ENCODE measurements at places on chromosomes 1 and 21.

DNA sequence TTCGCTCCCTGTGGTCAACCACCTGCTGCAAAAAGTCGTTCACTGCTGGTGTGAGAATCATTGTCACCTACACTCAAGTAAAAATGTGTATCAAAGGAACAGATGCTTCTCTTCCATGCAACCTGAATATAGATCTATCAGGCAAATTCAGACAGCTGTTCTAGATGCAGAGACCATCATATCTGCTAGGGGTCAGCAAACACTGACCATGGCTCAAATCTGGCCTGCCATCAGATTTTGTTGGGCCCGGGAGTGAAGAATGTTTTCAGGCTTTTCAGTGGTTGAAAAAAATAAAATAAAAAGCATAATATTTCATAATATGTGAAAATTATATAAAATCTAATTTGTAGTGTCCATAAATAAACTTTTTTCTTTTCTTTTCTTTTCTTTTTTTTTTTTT, 199.6 kb downstream of the RGS7 start:
- DNase-seq, result no peak

GRCh38 chr1:53871221-53871620, 18.4 kb downstream of the YIPF1 start:
- DNase-seq, result no peak

GRCh38 chr1:231332761-231333160, 4.9 kb downstream of the EXOC8 start:
- DNase-seq, result no peak

- DNase-seq, result no peak
Measured at GRCh38 chr1:150928286-150928685, 2.1 kb downstream of the SETDB1 start.

GRCh38 chr1:100107696-100108095, 25.0 kb downstream of the SASS6 start:
- DNase-seq, result no peak

GRCh38 chr1:23836037-23836436, 10.8 kb upstream of the HMGCL start:
- DNase-seq, result no peak

DNA sequence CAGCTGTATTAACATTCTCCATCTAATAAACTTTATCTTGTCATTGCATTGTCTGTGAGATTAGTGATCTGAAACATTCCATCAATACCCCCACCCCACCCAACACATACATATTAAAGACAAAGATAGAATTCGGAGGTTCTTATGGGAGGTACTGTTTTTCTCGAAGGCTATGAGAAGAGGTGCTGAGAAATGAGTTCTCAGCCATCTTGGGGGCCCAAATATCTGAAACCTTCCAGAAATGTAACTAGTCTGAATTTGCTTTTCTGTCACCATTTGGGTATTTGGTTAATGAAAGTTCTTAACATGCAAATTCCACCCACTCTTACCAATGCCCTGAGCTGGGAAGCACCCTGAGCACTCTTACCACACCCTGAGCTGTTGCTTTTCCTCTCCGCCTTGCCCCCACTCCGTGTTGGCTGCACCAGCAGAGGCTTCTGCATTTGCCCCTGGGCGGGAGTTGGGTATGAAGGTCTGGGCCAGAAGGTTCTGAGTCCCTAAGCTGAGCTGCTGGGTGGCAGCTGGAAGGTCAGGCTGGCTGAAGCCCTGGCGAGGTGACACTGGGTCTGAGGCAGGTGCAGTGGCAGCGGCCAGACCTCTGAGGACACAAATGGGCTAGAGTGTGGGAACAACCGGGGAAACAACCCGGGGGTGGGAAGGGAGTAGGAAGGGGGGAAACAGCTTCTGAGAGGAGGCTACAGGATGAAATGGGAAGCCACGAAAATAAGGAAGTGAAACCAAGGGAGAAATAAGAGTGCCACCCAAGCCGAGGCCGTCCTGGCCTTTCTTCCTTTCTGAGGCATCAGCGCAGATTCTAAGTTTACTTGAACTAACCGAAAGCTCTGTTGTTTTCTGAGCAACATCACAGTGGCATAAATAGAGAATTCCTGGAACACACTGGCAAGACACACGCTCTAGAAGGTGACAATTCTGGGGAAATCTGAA, 26.3 kb upstream of the IER5 start:
- no peak for DNase-seq

DNA sequence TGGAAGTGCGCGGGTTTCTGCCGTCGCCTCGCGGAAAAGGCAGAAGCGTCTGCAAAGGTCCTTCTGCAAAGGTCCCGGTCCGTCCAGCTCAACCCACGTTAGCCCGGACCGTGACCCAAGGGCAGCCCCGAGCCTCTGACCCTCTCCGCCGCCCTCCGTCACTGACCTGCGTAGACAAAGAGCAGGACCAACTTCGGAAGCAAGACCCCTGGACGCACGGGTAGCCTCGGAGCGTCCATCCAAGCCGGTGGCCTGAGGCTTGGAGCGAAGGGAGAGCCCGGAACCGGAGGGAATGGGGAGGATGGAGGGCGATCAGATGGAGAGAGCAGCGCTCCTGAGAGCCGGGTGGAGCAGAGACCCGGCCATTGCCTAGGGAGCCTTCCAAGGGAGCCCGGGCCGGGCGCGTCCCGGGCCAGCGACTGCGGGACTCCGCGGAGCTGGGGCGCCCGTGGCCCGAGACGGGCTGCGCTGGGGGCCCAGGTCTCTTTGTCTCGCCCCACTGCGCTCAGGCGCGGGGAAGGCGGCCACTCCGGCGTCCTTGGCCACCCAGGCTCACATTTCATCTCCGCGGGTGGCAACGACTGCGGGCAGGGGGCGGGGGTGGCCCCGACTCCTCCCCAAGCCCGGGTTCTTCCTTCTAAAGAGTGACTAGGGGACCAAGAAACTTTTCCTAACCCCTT, at the start of gene CYYR1:
Gene CYYR1, minus strand, starts transcription at position 585 of the 680 bp plus-strand sequence. Its CDS starts 346 bp downstream, at position 239.
- no peak for DNase-seq

DNA sequence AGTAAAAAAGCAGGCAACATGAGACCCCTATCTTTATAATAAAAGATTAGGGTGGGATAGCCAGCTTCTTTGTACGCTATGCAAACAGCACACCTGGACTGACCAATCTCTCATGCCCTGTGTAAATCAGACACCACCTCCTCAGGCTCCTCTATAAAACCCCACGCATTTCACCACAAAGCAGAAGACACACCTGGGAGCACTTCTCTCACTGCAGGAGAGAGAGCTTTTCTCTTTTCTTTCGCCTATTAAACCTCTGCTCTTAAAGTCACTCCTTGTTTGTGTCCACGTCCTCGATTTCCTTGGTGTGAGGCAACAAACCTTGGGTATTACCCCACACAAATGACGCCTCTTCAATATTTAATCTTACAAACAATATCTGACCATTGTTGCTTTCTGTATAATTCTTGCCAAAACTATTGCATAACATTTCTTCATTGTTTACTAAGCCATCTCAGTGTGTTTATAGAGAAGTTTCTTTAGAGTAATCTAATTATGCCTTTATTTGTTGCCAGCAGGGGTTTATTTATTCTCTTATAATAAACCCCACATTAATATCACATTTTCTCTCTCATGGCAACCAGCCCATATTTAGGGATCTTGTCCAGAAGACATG, 31.6 kb upstream of the NUF2 start:
- DNase-seq, result no peak

DNA sequence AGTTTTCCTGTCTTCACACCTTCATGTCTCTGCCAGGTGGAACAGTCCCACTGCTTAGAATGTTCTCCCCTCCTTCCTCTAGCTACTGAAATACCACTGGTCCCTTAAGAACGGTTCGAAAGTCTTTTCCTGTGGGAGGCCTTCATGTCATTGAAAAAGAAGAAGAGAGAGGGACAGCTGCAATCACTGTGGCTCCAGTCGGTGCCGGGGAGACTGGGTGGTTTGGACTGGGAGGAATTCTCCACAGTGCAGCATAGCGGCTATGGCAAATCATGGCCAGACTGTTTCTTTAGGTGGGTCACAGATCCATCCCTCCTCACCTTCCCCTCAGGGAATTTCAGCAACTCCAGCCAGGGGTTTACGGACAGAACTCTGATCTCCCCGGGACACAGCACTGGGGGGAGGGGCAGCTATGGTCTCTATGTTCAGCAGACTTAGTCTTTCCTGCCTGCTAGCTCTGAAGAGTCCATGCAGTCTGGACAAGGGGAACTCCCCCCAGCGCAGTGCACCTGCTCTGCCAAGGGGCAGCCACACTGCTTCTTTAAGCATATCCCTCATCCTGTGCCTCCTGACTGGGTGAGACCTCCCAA, 567.2 kb downstream of the SMYD3 start:
- no peak for DNase-seq

DNA sequence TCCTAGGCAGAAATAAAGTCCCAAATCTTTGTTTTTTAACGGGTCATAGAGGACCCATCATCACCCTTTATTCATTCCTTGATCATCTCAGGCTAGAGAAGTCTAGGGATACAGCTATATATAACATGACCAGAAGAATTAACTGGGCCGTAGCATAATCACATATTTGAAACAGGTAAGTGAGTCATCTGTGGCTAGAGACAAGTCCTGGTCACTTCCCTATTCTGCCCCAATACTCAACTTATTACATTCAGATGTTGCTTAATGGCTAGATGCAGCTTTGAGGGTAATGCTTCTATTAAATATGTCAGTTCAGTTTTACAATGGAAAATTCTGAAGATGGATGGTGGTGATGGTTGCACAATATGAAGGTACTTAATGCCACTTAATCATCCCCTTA, 47.0 kb downstream of the EXO1 start:
- DNase-seq, result no peak

GRCh38 chr1:248739572-248740205, 15.9 kb downstream of the LYPD8 start:
- DNase-seq, result no peak

DNA sequence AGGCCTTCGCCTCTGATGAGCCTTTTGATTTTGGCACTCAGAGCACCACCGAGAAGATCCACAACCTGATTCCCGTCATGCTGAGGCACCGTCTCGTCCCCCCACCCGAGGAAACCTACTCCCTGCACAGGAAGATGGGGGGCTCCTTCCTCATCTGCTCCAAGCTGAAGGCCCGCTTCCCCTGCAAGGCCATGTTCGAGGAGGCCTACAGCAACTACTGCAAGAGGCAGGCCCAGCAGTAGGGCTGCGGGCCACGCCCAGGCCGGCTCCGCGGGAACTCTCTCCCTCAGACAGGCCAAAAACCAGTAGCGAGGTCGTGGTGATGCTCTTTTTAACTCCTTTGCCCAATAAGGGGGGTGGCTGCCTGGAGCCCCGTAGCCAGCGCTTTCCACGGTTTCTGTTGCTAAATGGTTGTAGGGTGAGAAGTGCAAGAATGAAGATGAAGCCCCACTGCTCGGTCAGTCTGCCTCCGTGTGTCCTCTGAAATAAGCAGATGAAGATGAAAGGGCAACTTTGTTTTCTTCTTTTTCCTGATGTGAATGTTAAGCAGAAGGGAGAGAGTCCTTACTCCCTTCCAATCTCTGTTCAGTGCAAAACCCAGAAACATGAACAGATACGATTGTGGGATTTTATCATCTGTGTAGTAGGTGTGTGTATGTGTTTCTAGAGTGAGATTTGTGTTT, 46.5 kb downstream of the COQ8A start:
- no peak for DNase-seq

DNA sequence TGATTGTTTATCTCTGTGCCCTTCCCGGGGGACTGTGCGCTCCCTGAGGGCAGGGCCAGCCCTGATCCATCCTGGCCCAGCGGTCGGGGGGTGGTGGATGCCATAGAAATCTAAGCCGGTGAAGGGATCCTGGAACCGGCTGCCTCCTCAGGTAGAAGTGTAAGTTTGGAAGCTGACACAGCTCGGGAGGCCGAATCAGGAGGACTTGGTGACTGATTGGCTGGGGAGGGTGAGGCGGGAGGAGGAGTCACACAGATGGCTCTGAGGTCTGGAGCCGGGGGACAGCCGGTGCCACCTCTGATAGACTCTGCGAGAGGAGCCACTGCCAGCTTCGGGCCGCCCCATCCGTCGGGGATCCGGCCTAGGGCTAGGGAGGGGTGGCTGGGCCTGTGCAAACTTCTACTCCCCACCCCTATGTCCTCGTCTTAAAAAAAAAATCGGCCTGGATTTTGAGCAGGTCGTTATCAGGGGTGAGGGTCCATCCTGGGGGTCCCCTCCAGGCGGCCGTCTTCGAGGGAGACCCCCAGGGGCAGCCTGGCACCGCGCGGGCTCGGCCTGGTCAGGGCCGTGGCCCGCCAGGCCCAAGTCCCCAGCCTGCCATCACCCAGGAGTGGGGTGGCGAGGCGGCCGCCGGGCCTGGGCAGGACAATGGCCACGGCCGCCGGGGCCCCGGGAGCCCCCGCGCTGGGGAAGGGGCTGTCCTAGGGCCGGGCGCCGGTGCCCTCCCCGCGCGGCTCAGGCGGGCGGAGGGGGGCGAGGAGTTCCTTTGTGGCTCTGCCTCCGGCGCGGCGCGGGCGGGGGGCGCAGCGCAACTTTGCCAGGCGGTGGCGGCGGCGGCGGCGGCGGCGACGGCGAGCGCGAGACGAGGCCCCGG, 708 bp upstream of the ZNF362 start:
- DNase-seq, result peak; percentile 64

GRCh38 chr1:191350938-191351337, 807.3 kb upstream of the RGS18 start:
- DNase-seq, result no peak

DNA sequence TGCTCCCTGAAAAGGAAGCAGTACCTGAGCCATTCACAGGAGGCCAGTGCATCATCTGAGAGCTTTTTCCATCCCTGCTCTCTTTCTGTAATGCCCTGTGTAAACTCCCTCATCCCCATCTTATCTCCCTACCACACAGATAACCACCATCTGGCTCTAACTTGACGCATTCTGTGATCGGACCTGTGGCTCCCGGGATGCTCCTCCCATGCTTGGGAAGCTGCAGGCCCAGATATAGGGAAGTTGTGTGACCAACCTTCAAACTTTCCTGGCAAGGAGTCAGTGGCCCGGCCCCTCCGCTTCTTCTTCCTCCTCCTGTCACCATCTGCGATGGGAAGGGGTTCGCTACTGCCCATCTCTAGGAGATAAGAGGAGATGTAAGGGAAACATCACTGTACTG, 21.1 kb downstream of the MKNK1 start:
- DNase-seq, result no peak

GRCh38 chr1:32399843-32400242, 5.6 kb upstream of the BSDC1 start:
- DNase-seq, result no peak

DNA sequence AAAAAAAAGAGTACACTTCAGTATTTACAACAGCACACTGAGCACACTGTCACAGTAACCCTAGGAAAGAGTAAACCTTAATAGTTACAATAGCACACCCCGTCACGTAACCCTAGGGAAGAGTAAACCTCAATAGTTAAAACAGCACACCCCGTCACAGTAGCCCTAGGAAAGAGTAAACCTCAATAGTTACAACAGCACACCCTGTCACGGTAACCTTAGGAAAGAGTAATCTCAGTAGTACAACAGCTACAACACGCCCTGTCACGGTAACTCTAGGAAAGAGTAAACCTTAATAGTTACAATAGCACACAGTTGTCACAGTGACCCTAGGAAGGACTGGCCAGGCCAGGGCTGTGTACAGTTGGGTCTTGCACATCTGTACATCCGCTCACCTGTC, 3.0 kb downstream of the CDK11A start:
- no peak for DNase-seq

- no peak for DNase-seq
Measured at GRCh38 chr1:9269078-9269501, 23.6 kb upstream of the SPSB1 start.
